ENCODE measurements at places on chromosomes 1 and 21.

- no peak for DNase-seq
These were observed 31.7 kb upstream of the TRIM17 start for GRCh38 chr1:228448372-228448771.

- DNase-seq, result no peak
These were observed 74.1 kb downstream of the XCL2 start for GRCh38 chr1:168469690-168470089.

GRCh38 chr21:19275065-19275464, 871.5 kb upstream of the TMPRSS15 start:
- DNase-seq, result no peak

GRCh38 chr1:52511439-52511838, 41.5 kb downstream of the TUT4 start:
- no peak for DNase-seq

DNA sequence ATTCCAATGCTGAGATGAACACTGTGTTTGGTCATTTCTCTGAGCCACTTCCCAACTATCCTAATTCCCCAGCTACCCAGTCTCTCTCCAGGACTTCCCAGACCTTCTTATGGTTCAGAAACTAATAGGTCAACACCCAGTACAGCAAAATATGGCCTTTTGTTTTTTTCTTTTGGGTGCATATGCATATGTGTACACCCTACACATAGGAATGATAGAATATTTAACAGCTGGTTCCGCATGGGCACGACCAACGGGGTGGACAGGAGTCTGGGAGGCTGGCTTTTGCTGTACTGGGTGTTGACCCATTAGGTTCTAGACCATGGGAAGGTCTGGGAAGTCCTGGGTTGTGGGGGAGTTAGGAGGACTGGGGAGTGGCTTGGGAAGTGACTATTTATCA, 143.9 kb downstream of the MRPS6 start:
- DNase-seq, result no peak

- DNase-seq, result no peak
These were observed 12.3 kb downstream of the ZMPSTE24 start for GRCh38 chr1:40270152-40270834.

- no peak for DNase-seq
These were observed 85.5 kb downstream of the KCND3 start for GRCh38 chr1:111903871-111904449.

DNA sequence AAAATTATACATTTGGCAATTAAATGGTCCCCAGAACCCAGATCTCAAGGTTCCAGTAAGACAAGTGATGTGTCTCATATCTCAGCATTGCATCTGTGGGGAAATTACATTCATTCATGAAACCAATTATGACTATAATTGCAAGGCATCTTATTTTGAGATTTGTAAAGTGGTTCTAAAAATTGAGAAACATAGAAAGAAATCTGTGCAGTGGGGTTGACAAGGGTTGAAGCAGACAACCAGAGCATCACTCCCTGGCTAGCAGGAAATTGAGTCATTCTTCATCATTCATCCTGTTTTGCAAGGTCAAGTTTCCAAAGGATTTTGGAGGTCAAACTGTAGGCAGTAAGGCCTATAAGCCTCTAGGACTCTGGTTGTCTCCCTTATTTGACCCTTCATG, 25.1 kb upstream of the MROH9 start:
- DNase-seq, result no peak

DNA sequence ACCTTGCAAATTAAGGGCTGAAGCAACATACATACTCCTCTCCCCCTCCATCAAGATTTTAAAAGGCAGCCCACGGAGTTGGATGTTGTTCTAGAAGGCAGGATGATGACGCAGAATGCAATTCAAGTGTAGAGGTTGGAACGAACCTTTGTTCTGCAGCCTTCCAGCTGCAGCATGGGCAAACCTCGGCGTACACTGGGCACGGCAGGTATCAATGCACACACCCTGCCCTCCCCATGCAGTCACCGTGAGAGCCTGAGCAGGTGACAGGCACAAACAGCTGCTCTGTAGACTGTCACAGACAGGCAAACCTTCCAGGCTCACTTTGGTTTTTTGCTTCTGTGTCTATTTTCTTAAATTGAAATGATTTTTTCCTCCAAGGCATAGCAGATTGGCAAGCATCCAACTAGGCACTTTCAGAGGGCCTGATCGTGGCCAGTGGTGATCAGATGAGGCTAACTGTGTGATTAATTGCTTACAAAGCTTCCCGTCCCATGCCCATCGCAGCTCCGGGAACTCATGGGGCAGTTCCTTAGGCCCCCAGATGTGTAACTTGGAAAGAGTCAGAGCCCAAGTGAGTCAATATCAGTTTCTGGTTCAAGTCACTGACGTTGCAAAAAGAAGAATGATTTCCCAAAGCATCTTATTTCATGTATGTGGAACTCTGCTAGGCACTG, 82.3 kb downstream of the ITPKB start:
- DNase-seq, result no peak

GRCh38 chr1:230939806-230940489, 38.7 kb downstream of the TTC13 start:
- no peak for DNase-seq

DNA sequence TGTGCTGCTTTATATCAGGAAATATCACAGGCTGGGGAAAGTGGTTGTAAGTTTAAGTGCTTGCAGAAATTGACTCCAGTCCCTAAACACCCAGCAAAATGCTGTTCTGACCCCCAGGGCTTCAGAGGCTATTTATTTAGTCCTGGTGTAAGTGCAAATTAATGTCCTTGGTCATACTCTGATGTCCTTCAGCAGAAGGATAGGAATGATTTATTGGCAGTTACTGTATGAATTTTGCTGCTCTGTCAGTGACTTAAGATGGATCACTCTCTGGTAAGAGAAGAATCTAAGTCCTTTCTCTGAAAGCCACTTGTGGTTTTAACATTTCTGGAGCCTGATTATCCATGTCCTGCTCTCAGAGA, 21.9 kb downstream of the FAM20B start:
- no peak for DNase-seq

- DNase-seq, result no peak
These were observed 117.0 kb downstream of the ZC3H11B start for GRCh38 chr1:219495737-219496408.

DNA sequence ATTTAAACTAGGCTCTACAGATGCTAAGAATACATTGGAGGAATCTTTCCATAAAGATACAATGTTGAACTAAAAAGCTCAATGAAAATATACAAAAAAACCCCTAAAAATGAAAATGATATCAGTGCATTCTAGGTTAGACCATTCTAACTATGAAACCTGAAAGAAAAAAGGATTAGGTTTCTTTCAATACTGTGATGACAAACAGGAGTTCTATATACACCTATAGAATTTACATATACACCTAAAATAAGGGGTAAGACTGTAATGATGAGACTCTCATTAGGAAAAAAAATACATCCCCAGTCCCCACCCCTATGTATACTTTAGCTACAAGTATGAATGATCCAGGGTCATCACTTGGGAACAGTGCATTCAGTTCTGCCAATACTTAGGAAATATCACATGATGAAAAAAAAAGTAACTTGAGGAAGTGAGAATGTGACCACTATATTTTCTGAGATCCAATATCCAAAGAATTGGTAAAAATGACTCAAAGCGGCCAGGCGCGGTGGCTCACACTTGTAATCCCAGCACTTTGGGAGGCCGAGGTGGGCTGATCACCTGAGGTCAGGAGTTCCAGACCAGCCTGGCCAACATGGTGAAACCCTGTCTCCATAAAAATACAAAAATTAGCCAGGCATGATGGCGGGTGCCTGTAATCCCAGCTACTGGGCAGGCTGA, 26.3 kb downstream of the SELENOF start:
- DNase-seq, result no peak

- no peak for DNase-seq
These were observed 91.4 kb downstream of the PRKAB2 start for GRCh38 chr1:147080671-147081394.

DNA sequence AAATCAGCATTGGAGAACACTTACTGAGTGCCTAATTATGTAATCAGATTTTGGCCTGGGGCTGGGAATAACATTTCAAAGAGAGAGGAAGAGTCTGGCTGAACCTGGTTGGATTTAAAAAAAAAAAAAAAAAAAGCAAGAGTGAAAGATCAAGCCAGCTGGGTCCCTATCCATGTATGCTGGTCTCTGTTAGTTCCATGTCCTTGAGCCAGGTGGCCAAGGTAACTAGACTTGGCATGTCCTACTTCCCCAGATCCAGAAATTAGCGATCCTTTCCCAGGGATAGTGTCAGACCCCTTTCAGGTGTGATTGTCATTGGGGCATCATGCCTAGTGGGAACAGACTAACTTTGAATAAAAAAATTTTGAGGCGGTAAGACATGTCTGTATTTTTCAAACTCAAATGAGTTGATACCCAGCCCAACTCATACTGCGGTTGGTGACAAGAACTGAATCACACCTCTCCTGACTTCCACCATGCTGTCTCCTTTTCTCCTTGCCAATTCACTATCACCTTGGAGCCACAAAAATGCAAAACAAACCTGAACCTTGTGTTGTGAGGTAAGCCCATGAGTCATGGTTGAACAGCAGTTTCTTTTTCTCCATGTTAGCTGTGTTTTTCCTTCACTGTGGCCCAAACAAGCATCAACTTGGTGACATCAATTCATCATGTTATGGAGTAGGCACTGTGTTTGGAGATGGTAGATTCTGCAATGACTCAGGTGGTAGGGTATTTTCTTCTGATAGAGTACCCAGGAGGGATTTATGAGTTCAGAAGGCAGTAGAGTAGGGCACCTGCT, 24.5 kb upstream of the PPP2R5A start:
- no peak for DNase-seq

- peak; percentile 93 for DNase-seq
These were observed 1526.5 kb upstream of the TPTE start for GRCh38 chr21:8994640-8995511.

- DNase-seq, result no peak
These were observed at the start of gene KRTAP10-2 for GRCh38 chr21:44551340-44551961. Gene KRTAP10-2 (minus strand): TSS chr21:44551505. CDS start chr21:44551458, 47 bp downstream.

- no peak for DNase-seq
These were observed 1520.7 kb upstream of the B3GALT2 start for GRCh38 chr1:194707074-194707473.

GRCh38 chr1:203268901-203269653, 36.2 kb upstream of the BTG2 start:
- peak; percentile 30 for DNase-seq

DNA sequence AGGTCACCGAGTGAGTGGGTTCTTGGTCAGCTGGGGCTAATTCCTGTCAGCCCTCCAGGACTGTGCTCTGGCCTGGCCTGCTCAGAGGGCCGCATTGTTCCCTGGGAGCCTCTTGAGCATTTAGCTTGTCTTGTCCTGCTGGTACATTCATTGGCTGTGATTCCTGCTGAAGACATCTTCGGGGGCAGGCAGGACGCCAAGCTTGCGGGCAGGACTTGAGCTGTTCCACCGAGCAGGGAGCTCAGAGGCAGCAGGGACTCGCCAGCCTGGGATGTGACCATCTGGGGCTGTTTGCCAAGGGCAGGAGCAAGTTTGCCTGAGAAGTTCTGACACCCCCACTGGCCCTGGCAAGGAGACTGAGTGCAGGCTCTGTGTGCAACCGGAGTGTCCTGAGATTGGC, 7.0 kb upstream of the SLC26A9 start:
- no peak for DNase-seq

GRCh38 chr1:38047603-38048141, 1.1 kb upstream of the POU3F1 start:
- no peak for DNase-seq

- no peak for DNase-seq
These were observed 11.1 kb upstream of the RASSF5 start for GRCh38 chr1:206496131-206496793.

DNA sequence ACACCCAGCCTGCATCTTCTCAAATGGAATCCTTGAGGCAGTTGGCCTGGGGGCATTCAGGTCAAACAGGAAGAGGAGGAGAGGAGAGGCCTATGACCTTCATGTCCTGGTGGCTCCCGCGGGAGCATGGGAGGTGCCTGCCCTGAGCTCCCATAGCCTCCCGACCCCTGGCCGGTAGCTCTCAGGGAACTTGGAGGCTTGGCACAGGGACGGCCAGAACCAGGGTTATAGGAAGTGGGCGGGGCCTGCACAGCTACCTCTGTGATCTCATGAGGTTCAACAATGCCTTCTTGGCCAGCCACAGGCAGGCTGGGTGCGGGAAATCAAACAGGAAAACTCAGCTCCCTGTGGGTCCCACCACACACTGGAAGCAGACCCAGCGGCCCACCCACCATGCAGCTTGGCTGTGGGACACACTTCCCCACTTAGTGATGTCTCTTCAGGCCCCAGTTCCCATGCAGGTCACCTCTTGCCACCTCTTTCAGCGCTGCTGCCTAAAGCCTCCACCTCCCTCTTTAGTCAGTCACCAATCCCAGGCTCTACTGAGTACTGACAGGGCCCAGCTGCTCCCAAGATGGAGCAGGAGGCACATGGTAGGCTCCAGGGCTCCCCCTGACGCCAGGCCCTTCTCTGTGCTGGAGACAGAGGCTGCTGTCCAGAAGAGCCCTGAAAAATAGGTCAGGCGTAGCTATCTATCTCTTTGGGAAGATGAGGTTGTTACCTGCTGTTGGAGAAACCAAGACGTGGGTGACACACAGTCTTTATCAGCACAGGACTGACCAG, at the start of gene SLFNL1:
TSS of gene SLFNL1 (minus strand) at position 200 of the 783 bp plus-strand sequence. CDS start 1,065 bp downstream, outside the sequence.
- DNase-seq, result no peak

GRCh38 chr1:222045786-222046185, 303.9 kb upstream of the DUSP10 start:
- DNase-seq, result no peak

DNA sequence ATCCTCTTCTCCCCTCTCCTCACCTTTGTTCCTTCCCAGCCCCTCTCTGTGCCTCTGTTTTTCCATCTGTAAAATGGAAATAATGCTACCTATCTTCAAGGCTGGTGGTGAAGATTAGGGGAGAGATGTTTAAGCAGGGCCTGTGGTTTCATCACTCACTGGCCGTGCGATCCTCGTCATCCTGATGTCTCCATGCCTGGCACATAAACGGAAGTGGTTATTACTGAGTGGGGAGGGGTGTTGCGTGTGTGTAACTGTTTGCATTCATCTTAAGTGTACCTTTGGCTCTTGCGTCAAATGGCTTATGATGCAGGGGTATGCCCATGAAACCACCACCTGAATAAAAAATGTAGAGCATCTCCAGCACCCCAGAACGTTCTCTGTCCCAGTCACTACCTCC, 17.2 kb upstream of the C1QA start:
- no peak for DNase-seq

Data from iPS DF 19.7 (cell line).